GDM1 (cell line): ENCODE measurements at places on chromosomes 16 and 17.

DNA sequence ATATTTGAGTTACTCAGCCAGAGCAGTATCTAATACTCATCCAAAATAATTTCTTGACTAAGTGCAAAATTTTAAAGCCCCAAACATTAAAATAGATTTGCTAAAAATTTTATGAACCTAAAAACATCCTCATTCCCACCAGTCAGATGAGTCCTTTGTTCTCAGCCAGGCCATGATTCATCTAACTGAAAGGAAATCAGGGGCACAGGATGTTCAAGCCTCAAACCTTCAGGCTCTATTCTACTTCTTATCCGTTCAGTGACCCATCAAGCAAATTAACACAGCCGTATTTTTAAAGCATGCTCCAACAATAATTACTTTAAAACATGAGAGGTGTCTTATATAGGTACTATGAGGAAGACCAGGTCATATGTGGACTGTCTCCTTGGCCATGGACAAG lies 176.5 kb upstream of the MON1B start:
- no peak for DNase-seq

DNA sequence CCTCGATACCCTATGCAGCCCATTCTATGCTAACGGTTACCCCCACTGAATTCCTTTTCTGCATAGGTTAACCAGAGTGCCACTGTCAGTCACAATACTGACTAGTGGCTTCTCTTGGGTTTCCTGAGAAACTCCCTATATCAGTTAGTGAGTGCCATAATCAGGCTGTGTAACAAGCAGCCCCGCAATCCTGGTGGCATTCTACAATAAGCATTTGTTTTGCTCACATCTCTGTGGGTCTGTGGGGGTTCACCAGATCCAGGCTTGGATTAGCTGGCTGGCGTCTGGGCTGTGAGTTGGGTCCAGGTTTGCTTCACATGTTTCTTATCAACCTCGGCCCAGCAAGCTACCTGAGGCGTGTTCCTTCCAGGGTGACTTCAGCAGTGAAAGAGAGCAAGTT lies 42.4 kb downstream of the TMEM235 start:
- DNase-seq, result no peak

- DNase-seq, result no peak
Observed at GRCh38 chr17:78525511-78526160, 51.6 kb downstream of the DNAH17 start.

- no peak for DNase-seq
Observed at GRCh38 chr16:50273382-50273690, 7.0 kb downstream of the ADCY7 start.

DNA sequence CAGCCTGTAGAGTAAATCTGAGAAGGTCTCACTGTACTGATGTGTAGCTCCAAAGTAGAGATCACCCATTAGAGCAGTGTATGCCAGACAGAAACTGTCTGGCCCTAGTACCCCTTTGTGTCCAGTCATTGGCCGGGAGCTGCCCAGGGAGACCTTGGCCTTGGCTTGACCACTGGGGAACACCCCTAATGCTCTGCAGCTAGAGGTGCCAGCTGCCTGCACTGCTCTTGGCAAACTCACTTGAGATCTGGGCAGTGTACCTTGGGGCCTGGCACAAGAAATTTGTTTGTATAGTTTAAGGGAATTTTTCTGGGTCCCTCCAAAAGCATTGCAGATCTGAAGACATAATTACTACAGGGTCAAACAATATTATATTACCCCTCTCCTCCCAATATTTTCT lies 78.7 kb upstream of the MPHOSPH6 start:
- no peak for DNase-seq

DNA sequence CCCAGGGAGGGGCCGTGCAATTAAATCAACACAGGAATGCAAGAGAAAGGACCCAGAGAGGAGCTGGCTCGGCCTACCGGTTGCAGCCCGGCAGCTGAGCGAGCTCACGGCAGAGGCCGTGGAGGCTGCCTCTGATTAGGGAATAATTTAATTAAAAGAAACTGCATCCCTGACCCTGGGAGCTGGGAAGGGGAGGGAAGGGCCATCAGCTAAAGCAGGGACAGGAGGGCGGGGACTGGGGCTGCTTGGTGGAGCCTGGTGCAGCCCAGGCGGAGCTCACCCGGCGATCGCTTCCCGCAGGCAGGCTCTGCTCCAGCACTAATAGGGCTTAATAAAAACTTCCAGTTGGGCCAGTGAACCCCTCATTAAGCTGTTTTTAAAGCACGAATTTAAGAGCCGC lies 43.4 kb downstream of the LMF1 start:
- DNase-seq, result no peak

GRCh38 chr17:64950871-64951270 lies 31.6 kb upstream of the LRRC37A3 start:
- DNase-seq, result no peak

DNA sequence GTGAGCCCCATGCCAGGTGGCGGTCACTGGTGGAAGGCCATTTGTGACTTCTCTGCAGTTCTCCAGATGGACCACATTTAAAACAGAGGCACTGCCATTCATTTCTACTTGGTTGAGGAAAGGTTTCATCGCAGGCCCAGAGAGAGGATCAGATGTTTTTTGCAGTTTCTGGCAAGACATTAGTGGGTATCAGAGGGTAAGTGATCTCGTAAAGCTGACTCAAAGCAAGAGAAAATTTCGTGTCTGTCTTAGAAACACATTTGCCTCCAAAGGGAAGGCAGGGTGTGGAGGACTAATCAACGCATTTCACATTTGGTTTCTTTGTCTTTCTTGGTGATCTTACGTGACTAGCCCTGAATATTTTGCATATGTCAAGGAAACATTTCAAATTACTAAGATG lies 81.8 kb downstream of the PRKCB start:
- no peak for DNase-seq

DNA sequence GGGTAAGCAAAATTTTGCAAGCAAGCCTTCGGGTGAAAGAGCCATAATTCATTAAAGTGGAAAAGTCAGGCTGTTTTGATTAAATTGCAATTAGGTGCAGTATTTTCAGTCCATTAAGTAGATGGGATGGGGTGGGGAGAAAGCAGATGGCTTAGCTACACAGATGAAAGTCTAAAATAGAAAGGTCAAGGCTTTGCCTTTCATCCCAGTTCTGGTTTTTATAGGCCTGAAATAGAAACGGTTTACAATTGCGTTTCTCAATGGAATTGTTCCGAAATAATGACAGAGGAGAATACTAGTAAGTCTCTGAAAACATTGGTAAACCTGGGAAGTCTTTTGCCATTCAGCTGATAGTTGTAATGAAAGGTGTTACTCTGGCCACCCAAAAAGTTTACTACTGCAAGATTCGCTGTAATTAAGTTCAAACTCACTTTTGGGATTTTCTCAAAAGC lies 1.5 kb downstream of the PPM1E start:
- DNase-seq, result no peak

GRCh38 chr17:539066-539465 lies 175.6 kb downstream of the VPS53 start:
- no peak for DNase-seq

- no peak for DNase-seq
Observed at GRCh38 chr16:79638386-79638785, 37.8 kb upstream of the MAF start.

DNA sequence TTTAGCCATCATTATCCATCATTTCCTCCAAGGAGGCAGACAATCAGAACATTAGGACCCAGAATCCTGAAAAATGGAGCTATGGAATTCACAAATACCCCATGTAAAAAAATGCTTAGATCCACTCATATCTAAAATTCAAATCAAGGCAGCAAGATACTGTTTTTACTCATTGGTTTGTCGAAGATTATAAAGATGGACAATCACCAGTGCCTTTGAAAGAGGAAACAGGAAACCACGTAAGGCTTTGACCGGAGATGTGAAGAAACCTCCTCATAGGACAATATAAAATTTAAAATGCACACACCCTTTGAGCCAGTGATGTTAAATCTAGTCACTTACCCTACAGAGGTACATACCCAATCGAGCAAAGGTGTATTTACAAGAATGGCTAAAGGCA lies 130.0 kb downstream of the XYLT1 start:
- DNase-seq, result no peak

DNA sequence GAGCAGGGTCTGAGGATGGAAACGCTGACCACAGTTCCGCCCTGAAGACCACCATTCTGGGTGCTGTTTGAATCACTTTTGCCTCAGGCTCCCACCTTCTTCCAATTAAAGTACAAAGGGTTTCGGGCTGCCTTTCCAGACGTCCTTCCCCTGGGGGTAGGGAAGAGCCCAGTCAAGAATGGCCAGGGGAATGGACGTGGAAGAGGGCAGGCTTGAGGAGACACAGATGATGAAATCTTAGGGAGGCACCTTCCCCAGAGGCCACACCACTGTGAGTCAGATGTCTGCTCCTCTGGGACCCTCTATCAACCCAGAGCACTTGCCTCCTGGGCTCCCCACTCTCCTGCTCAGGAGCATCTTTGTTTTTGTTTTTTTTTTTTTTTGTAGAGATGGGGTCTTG lies 27.5 kb upstream of the MTSS2 start:
- DNase-seq, result no peak

- peak; percentile 18 for DNase-seq
Observed at GRCh38 chr17:74210191-74211140, 2.9 kb upstream of the TTYH2 start.

DNA sequence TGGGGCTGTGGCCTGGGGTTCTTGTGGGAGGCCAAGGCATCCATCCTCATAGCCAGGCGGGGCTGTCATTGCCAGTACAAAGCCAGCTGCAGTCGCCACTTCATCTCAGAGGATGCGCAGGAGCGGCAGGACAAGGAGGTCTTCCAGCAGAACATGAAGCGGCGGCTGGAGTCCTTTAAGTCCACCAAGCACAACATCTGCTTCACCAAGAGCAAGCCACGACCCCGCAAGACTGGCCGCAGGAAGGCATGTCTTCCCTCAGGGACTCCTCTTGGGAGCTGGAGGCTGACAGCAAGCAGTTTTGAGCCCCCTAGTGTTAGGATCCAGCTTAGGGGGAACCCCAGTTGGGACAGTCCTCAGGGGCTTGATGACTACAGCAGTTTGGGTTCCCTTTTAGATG lies 15.1 kb upstream of the PLEKHG4 start:
- no peak for DNase-seq

GRCh38 chr16:51399908-51400670 lies 249.0 kb upstream of the SALL1 start:
- no peak for DNase-seq

GRCh38 chr16:89242795-89243200 lies 25.3 kb downstream of the ZNF778 start:
- DNase-seq, result no peak

- no peak for DNase-seq
Observed at GRCh38 chr17:4849011-4849536, 15.9 kb downstream of the MINK1 start.

- DNase-seq, result no peak
Observed at GRCh38 chr17:507441-507840, 154.8 kb upstream of the RPH3AL start.
